ENCODE measurements at places on chromosomes 12 and 14. TPM values are rescaled to one million over a fixed set of nuclear protein-coding genes. Genes with fewer than 3 reads are reported as not detected.

DNA sequence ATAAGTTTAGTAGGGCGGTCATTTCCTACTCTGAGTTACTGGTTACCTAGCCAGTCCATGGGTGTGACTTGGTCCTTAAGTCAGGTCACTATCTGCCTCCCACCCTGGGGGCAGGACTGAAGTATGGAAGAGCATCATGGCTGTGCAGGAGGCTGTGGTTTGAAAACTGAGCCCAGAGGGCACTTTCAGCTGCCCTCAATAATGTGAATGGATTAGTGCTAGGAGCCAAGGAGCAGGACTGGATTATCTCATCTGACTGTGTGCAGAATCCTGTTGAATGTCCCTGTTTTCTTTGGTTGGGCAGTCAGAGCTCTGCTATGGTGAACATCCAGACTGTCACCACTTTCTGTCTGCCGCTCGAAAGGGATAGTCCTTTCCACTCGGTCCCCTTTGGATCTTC lies 1.6 kb downstream of the ATXN7L3B start:
- peak overlapping the region; percentile 3 for H3K4me3 ChIP-seq
- H3K4me1 ChIP-seq = peaks cover 7% of the 10 kb centered on the region
- H3K27ac ChIP-seq = no peak overlapping the region
- H3K36me3 ChIP-seq = peaks cover 4% of the 10 kb centered on the region
- DNase-seq = no peak
- no peaks in the 10 kb centered on the region for H3K27me3 ChIP-seq

- no peak overlapping the region for H3K27ac ChIP-seq
- H3K4me1 ChIP-seq = no peaks in the 10 kb centered on the region
- no peaks in the 10 kb centered on the region for H3K27me3 ChIP-seq
- no peak overlapping the region for H3K4me3 ChIP-seq
These were observed 36.4 kb downstream of the CD9 start for GRCh38 chr12:6236641-6236940.

DNA sequence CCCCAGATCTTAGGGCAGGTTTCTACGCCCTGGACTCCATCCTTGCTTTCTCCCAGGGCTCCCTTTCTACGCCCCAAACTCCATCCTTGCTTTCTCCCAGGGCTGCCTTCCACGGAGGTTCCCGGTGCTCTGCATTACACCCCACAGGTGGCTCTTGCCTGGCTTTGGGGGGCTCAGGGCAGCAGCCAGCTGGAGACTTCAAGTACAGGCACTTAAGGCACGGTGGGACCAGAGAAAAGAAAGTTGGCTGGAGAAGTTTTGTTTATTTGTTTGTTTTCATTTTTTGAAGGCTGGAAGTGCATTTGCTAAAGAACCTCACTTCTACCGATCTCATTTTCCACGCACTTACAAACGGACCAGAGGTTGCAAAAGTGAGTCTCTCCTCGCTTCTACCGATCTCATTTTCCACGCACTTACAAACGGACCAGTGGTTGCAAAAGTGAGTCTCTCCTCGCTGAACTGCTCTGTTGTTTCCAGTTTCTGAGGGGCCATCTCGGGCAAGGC lies 103.8 kb upstream of the MED13L start:
- peak; percentile 24 for DNase-seq
- H3K36me3 ChIP-seq = no peaks in the 10 kb centered on the region
- no peaks in the 10 kb centered on the region for H3K27me3 ChIP-seq
- H3K4me3 ChIP-seq = no peak overlapping the region

DNA sequence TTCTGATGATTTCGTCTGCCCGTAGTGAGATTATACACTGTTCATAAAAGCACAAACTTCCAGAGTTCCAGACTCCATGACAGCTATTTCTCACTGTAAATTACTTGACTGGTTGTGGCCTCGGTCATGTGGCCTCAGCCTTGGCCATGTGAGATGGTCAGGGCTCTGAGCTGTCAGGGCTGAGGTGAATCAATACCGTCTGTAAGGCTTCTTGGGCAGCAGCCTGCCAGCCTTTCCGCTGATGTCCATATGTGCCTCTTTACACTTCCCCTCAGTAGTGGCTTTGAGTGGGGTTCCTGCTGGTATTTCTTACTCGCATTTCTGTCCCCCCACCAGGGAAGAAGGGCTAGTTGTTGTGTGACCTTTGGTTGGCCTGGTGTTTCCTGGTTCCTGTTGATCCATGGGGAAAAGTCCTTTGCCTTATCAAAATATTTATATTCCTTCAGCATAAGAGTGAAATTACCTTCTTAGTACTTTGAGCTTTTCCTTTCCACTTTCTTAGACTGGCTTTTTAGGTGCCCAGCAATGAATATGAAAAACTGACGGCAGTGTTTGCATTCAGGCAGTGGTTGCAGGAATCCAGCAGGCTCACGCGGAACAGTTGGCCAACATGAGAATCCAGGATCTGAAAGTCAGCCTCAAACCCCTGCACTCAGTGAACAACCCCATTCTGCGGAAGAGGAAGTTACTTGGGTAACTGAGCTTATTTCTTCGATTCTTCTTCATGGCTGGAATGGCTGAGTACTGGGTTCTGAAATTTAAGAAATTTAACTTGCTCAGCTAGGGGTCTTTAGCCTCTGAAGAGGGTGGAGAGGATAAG lies 46.1 kb downstream of the MAPKAPK5 start:
- peaks cover 7% of the 10 kb centered on the region for H3K36me3 ChIP-seq
- H3K4me3 ChIP-seq = no peak overlapping the region
- DNase-seq = peak; percentile 58

- no peak for DNase-seq
- H3K36me3 ChIP-seq = no peaks in the 10 kb centered on the region
- no peak overlapping the region for H3K27ac ChIP-seq
- no peaks in the 10 kb centered on the region for H3K27me3 ChIP-seq
- H3K4me3 ChIP-seq = no peak overlapping the region
These were observed 56.1 kb downstream of the EPS8 start for GRCh38 chr12:15733136-15733535.

GRCh38 chr12:72865921-72866320 lies 593.8 kb downstream of the TRHDE start:
- no peaks in the 10 kb centered on the region for H3K36me3 ChIP-seq
- DNase-seq = no peak
- no peak overlapping the region for H3K4me3 ChIP-seq
- no peaks in the 10 kb centered on the region for H3K27me3 ChIP-seq

DNA sequence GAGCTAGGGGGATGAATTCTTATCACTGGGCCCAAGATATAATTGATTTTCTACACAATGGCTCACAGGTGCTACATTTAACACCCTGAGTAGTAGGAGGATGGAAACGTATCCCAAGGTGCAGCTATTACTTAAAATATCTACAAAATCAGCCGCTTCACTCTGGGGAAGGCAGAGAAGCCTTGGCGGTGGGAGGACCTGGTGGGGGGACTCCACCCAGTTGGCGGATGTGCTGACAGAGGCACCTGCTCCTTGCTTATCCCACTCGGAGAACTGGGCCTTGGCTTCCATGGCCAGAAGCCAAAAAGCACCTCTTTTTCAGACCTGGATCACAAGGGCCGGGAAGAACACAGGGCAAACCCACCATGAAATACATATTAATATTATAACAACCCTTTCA lies 106.3 kb downstream of the OTX2 start:
- H3K27me3 ChIP-seq = no peaks in the 10 kb centered on the region
- no peaks in the 10 kb centered on the region for H3K36me3 ChIP-seq
- H3K27ac ChIP-seq = no peak overlapping the region
- no peak for DNase-seq
- H3K4me1 ChIP-seq = no peaks in the 10 kb centered on the region

DNA sequence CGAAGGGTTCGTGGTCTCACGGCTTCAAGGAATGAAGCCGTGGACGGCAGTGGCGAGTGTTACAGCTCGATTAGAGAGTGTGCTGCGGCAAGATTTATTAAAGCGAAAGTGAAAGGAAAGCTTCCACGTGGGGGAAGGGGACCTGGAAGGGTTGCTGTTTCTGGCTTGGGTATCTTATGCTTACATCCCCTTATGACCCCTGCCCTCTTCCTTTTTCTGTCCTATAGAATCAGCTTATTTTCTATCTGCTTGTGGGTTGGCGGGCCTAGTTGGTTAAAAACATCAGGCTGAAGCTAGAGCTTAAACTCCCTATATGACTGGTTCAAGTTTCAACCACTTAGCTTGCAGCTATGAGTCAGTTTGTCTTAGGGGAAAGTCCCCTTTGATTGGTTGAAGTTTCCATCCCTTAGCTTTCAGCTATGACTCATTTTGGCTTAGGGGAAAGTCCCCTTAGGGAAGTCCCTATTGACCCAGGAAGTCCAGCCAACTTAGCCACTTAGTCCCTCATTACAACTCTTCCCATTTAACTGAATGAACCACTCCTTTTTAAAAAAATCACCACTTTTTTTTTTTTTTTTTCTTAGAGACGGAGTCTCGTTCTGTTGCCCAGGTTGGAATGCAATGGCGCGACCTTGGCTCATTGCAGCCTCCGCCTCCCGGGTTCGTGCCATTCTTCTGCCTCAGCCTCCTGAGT lies 1494.7 kb upstream of the TMEM132C start:
- DNase-seq = no peak
- H3K27ac ChIP-seq = no peak overlapping the region
- no peaks in the 10 kb centered on the region for H3K4me1 ChIP-seq
- no peaks in the 10 kb centered on the region for H3K27me3 ChIP-seq

DNA sequence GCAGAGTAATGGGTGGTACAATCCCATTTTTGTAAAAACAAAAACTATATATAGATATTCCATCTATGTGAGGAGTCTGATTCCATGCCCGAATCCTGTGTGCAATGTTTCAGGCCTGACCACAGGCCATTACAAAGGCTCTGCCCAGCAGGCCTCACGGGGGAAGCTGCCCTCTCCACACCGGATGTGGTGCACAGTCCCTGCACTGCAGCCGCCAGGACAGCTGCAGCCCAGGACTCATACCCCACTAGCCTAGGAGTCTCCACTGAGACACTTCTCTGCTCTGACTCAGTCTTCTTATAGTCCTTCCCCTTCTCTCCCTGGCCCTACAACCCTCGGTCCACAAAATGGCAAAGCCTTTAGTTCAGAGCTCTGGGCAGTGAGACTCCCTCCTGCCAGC lies 190.4 kb downstream of the PPM1H start:
- H3K27me3 ChIP-seq = no peaks in the 10 kb centered on the region

DNA sequence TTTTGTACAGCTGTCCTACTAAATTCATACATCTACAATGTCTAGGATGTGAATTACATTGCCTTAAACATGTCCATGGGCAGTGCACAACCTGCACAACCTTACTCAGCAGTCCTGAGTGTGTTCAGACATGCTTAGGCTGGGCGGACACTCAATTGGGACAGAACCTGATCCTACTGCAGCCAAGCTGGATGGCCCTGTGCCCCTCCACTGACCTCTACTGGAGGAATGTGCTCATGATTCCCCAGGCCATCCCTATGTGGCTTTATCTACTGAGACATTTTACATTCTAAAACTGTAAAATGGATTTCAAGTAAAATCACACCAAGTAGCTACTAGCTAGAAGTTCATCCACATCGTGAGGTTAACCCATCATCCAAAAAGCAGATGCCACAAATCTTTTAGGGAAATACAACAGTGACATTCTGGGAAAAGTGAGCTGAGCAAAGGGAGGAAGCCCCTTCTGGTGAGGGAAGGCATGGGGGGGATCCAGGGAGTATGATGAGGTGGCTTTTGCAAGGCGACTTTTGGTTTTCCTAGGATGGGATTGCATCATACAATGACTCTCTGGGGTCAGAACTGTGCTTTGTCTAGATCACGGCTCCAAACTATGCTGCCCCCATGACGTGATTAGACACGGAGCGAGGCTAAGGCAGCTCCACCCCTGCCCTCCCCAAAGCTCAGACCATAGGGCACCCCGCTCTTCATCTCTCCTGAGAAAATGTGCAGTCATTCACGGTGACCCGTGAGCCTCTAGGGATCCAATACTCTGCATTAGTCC lies 911.7 kb upstream of the TMEM132C start:
- H3K36me3 ChIP-seq = no peaks in the 10 kb centered on the region
- H3K4me3 ChIP-seq = no peak overlapping the region
- no peak overlapping the region for H3K27ac ChIP-seq

GRCh38 chr12:133130808-133131128 lies 341 bp downstream of the ZNF10 start:
- H3K36me3 ChIP-seq = peaks cover 7% of the 10 kb centered on the region
- peak overlapping the region; percentile 59 for H3K4me3 ChIP-seq
- DNase-seq = peak; percentile 56
- no peaks in the 10 kb centered on the region for H3K27me3 ChIP-seq

DNA sequence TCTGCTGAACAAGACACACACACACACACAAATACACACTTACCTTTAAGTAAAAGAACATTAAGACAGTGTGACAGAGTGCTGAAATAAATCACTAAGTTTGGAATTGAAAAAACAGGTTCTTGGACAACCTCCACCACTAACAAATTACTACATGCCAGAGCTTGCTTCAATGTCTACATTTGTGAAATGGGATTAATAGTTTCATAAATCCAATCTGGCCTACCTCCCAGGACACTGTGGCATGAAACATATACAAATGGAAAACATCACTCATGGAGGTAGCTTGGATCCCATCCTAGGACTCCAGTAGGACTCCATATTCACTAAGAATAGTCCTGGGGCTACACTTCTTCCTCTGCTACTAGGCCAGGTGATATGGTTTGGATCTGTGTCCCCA lies 8.2 kb upstream of the CCDC60 start:
- no peaks in the 10 kb centered on the region for H3K27me3 ChIP-seq
- DNase-seq = no peak
- H3K27ac ChIP-seq = no peak overlapping the region
- peaks cover 10% of the 10 kb centered on the region for H3K4me1 ChIP-seq

DNA sequence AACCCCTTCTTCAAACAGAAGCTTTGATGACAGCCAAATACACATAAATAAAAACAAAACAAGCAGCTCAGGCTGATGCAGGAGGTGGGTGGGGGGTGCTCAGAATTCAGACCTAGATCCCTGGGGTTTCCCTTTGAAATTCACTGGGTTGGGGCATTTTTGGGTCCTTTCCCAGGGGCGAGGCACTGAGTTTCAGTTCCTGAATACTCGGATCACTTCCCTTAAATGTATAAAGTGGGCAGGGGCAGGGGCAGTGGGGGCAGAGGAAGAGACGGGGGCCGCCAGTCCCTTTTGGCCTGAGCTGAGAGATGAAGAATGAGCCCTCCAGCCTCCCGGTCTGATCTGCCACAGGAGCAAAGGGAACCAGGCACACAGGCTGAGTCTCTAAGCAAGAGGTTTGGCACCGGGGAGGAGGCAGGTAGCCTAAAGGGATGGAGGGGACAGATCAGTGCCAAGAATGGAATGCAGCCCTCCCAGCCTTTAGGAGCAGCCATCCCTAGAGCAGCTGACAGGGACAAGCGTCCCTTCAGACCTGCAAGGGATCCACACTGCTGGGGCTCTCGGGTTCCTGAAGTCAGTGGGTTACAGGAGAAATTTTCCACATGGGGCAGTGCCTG lies 20.3 kb downstream of the KDM2B start:
- no peaks in the 10 kb centered on the region for H3K36me3 ChIP-seq
- H3K27ac ChIP-seq = no peak overlapping the region
- no peak for DNase-seq
- no peaks in the 10 kb centered on the region for H3K27me3 ChIP-seq
- H3K4me3 ChIP-seq = no peak overlapping the region
- no peaks in the 10 kb centered on the region for H3K4me1 ChIP-seq

- H3K36me3 ChIP-seq = no peaks in the 10 kb centered on the region
- no peak overlapping the region for H3K27ac ChIP-seq
These were observed 16.4 kb upstream of the EVL start for GRCh38 chr14:100048786-100049185.

The RD3L gene
- total RNA-seq = not detected

The HIP1R gene
- 25.4 TPM for total RNA-seq

The PAN2 gene
- total RNA-seq = 40.1 TPM

The SELPLG gene
- total RNA-seq = 8.1 TPM

The STON2 gene
- 10.4 TPM for total RNA-seq
